ENCODE measurements at places on chromosomes 12 and 14.
A peak's percentile ranks its signal among the peaks of the same experiment; 100 is the strongest.

- no peak for DNase-seq
Measured at GRCh38 chr12:8584004-8584403, 28.7 kb downstream of the AICDA start.

GRCh38 chr12:45310627-45310968 is 94.7 kb downstream of the ANO6 start:
- no peak for DNase-seq

DNA sequence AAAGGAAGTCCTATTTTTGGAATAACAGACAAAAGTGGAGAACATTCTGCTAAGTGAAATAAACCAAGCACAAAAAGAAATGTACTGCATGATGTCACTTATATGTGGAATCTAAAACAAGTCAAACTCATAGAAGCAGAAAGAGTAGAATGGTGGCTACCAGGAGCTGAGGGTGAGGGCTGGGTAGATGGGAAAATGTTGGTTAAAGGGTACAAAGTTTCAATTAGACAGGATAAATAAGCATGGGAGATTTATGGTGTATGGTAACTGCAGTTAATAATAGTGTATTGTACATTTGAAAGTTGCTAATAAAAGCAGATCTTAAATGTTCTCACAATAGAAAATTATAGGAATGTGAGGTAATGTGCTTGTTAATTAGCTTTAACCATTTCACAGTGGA is 12.8 kb downstream of the LUM start:
- no peak for DNase-seq

DNA sequence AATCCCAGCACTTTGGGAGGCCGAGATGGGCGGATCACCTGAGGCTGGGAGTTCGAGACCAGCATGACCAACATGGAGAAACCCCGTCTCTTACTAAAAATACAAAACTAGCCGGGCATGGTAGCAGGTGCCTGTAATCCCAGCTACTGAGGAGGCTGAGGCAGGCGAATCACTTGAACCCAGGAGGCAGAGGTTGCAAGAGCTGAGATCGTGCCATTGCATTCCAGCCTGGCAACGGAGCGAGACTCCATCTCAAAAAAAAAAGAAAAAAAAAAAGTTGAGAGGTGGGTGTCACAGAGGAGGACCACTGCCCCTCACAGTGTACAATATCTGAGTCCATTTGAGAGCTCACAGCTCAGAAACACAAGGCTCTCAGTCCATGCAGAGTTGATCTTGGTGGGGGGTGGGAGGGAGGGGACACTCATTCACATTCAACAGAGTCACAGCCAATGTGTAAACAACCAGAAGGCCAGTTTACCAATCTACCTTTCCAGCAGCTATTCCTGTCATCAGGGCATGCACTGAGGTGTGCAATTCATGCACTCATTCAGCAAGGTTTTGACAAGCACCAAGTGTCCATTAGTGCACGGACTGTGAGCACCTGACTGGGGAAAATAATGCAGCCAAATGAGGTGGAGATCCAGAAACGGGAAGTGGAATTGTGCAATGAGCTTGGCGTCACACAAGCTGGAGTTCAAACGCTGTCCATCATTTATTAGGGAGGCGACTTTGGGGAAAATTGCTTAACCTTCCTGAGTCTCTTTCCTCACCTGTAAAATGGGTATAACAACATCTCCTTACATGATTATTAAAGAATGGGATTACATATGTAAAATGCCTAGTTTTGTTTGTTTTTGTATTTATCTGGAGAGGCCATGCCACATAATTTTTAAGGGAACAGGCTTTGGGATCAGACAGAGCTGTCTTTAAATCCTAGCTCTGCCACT is 4.4 kb upstream of the EIF5 start:
- DNase-seq: peak; percentile 39
